ENCODE measurements at places on chromosomes 12 and 14.

- no peak for DNase-seq
Observed at GRCh38 chr12:93749515-93749914, 72.3 kb downstream of the CRADD start.

GRCh38 chr12:90174198-90174510, 465.5 kb upstream of the ATP2B1 start:
- no peak for DNase-seq

- DNase-seq: no peak
Observed at GRCh38 chr12:16756833-16757555, 151.0 kb upstream of the LMO3 start.

GRCh38 chr14:76868454-76869170, 42.4 kb downstream of the LRRC74A start:
- DNase-seq: no peak

DNA sequence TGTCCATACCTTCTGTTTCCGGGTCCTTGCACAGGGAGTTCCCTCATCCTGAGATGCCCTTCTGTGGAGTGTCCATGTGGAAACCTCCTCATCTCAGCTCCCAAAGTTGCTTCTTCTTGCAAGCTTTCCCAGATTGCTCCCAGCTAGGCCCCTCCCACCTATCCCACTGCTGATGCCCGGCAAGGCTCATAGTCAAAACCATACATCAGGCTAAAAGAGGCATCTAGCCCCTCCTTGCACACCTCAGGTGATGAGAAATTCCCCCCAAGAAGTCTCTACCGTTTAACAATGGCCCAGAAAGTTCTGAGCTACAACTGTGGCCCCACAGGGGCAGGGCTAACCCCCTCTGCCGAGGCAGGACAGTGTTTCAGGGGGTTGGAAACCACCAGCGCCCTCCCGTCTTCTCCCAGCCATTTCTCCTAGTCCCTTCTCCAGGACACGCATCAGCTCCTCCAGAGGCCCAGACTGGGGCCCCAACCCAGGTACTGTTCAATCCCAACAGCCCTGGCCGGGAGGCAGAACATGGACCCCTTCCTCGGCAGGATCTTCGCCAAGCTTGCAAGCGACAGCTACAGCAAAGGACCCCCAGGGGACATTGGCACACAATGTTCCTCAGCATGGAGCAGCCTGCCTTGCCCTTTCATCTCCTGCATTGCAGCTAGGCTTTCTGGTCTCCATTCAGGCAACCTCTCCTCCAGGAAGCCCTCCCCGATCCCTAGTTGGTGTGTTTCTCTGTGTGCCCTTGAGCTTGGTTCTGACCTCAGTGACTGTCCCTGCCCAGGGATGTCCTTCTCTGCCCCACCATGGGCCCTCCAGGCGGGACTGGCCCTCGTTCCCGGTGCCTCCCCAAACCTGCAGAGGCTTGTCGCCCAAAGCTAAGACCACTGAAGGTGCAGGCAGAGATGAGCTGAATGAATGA, 4.5 kb upstream of the BEGAIN start:
- no peak for DNase-seq

DNA sequence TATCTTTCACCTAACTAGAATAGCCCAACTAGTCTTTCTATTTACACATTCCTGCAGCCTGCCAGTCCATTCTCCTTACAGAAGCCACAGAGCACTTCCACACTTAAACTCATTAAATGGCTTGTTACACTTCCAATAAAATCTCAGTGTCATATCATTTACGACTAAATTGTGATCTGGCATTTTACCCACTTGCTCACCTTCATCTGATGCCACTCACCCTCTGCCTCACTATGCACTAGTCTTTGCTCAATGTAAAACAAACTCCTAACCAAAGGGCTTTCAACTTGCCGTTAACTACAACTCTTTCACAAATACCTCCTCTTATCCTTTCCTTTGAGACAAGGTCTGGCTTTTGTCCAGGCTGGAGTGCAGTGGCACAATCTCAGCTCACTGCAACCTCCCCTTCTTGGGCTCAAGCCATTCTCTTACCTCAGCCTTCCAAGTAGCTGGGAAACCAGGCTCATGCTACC, 24.1 kb downstream of the YAF2 start:
- DNase-seq: no peak

DNA sequence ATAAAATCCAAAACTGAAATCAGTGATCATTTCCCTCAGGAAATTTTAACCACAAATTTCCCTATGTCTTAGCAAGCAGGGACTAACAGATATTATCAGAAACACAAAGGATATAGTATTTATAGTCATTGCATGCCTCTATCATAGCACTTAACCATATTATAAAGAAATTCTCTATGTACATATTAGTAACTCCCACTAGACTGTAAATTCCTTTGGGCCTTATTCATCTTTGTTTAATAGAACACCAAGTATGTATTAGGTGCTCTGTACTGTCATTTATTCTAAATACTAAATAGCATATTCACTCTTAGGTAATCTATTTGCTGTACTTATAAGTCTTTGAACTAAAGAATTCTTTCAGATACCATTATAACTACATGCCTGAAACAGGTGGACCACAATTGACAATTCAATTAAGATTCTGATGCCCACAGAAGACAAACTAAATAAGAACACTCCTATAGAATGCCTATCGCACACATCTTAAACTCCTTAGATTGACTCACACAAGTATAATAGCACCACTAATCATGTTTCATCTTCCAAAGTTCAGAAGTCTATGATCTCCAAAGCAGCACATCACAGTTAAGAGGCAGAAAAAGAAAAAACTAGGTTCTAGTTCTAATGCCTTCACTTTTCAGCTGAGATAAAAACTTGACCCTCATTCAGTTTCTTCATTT, 134.1 kb downstream of the FSCB start:
- no peak for DNase-seq

- DNase-seq: no peak
Observed at GRCh38 chr14:102580550-102581110, 11.8 kb upstream of the RCOR1 start.

GRCh38 chr12:52369809-52370208, 2.5 kb upstream of the KRT85 start:
- DNase-seq: no peak

DNA sequence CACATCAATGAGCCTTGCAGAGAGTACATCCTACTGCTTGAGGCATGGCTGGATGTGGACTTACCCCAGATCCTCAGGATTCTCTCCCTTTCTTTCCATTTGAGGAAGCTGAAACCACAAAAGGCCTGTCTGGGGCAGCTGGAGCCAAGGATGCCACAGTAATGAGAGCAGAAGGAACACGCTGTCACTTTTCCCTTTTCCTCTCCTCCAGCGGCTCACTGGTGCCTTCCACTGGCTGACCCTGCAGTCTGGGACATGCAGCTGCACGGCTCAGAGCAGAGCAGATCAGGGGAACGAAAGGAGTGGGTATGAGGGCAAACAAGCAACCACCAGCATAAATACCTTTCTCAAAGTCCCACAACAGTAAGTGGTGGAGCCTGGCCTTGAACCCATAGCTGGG, 78.2 kb downstream of the GAS2L3 start:
- DNase-seq: no peak

- DNase-seq: no peak
Observed at GRCh38 chr14:104794993-104795780, at the start of gene AKT1. Gene AKT1 (minus strand): TSS chr14:104795748. CDS start chr14:104792643, 3,105 bp downstream.
